ENCODE measurements at places on chromosomes 3 and 15. TPM values are rescaled to one million over a fixed set of nuclear protein-coding genes. Genes with fewer than 3 reads are reported as not detected.

GPR15 gene
- 6.5 TPM for total RNA-seq

GOLGA8H gene
- 0.19 TPM for total RNA-seq

DNA sequence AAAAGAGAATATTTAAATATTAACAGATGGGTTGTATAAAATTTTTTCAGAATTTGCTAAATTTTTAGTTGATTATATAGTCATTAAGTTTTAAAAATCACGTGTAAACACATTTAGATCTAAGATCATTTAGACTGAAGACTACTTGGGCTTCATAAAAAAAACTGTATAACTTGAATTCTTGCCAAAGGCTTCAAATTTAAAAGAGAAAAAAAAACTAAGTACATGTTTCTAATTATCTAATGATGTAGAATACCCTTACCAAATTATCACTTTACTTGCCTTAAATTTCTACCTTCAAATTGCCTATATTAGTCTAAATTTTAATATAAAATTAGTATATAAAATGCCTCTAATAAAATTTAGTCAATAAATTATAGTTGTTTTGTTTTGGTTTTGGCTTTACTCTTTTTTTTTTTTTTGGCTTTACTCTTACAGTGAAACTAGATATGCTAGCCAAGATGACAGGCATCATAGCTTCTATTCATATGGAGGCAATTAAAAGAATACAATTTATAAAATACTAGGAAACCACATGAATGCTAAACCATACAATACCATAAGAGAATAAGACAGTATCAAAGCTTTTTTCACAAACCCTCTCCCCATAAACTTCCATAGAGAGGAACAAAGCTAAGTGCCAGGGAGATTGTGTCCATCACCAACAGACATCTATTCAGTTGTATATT is 183.1 kb upstream of the KCNMB2 start:
- H3K36me3 ChIP-seq = no peaks in the 10 kb centered on the region
- no peak for DNase-seq
- H3K4me3 ChIP-seq = no peak overlapping the region
- H3K27ac ChIP-seq = no peak overlapping the region
- no peaks in the 10 kb centered on the region for H3K4me1 ChIP-seq
- H3K27me3 ChIP-seq = no peaks in the 10 kb centered on the region

DNA sequence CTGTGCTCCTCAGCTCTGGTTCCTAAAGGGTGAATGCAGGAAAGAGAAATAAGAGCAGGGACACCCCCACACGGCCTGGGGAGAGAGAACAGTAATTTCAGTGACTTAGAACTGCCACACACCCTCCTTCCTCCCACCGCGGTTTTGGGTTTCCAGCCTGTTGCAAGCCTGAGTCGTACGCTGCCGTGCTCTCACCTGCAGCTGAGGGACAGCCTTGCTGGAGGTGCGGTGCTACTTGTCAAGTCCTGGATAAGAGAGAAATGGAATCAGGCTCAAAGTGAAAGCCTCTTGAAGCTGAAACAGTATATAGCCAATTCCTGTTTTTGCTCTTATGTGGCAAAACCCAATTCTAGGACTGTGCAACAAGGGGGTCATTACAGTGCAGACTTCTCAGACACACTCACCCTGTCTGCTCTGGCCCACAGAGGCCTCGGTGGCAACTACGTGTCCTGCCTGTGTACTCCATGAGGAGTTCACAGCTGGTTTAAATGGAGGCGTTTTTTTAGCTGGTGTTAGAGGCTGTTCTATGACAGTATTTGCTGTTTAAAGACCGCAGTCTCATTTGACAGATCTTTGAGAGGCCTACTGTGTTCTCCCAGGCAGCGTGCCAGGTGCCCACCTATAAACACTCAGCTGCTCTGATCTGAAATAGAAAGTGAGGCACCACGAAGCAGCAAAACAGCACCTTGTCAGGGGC is 42.9 kb downstream of the TBC1D2B start:
- DNase-seq = peak; percentile 51
- peaks cover 42% of the 10 kb centered on the region for H3K4me1 ChIP-seq
- H3K36me3 ChIP-seq = no peaks in the 10 kb centered on the region
- no peaks in the 10 kb centered on the region for H3K27me3 ChIP-seq
- H3K4me3 ChIP-seq = no peak overlapping the region

DNA sequence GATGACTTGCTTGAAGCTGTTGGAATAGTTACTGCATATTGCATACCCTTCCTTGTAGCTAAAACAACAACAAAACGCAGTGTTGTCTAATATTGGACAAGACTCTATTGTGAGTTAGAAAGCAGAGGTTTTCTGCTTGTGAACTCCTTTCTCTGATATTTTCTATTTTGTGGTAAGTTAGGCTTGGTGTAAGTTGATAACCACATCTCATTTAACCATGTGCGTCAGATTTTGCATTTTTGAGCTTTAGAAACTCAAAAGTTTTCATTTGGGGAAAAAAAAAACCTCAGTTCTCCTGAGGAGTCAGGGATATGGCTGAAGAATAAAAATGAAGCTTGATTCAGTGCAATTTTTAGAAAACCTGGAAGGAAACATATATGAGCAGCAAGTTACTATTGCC is 1.5 kb downstream of the ARIH1 start:
- peaks cover 10% of the 10 kb centered on the region for H3K36me3 ChIP-seq
- H3K27ac ChIP-seq = peak overlapping the region; percentile 100
- DNase-seq = no peak

- H3K4me1 ChIP-seq = peaks cover 45% of the 10 kb centered on the region
- no peak for DNase-seq
- no peaks in the 10 kb centered on the region for H3K27me3 ChIP-seq
- peak overlapping the region; percentile 2 for H3K27ac ChIP-seq
Observed at GRCh38 chr3:129429080-129429451, 630 bp upstream of the EFCAB12 start.

DNA sequence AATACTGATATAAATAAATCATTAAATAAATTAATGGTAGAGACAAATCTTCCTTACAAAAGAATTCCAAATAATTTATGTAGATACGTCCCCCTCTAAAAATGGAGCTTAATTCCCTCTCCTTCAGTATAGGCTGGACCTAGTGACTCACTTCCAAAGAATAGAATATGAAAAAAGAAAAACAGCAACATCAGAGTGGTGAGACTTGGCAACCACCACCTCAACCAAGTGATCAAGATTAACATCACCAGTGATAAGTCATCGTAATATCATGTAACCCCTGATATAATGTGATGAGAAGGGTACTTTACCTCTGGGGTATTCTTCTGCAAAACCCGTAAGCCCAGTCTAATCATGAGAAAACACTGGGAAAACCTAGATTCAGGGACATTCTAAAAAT is 13.4 kb downstream of the GOLGB1 start:
- H3K27me3 ChIP-seq = no peaks in the 10 kb centered on the region
- no peak overlapping the region for H3K27ac ChIP-seq
- no peak overlapping the region for H3K4me3 ChIP-seq
- peaks cover 3% of the 10 kb centered on the region for H3K4me1 ChIP-seq
- H3K36me3 ChIP-seq = peaks cover 2% of the 10 kb centered on the region
- no peak for DNase-seq

- no peaks in the 10 kb centered on the region for H3K36me3 ChIP-seq
- DNase-seq = no peak
- H3K27ac ChIP-seq = no peak overlapping the region
- H3K4me3 ChIP-seq = no peak overlapping the region
Observed at GRCh38 chr3:177330779-177331178, 133.5 kb upstream of the TBL1XR1 start.

DNA sequence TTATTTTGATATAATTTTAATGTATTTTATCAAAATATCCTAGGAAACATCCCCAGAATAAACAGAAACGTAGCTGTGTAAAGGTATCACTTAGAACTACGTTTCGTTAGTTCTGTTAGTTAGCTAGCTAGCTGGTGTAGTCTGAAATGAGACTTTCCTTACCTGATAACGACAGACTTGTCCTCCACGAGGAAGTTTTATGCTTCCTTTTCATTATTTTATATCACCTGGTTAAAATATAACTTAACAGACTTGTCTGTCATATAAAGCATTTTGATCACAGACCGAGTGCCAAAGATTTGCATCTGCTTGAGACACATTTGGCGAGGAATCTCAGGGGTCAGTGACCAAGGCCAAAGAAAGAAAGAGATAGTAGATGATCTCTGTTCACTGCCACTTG is 829.5 kb downstream of the VGLL3 start:
- no peaks in the 10 kb centered on the region for H3K36me3 ChIP-seq
- H3K27me3 ChIP-seq = no peaks in the 10 kb centered on the region
- no peak for DNase-seq
- no peak overlapping the region for H3K4me3 ChIP-seq
- no peaks in the 10 kb centered on the region for H3K4me1 ChIP-seq
- H3K27ac ChIP-seq = no peak overlapping the region

- H3K27ac ChIP-seq = no peak overlapping the region
- DNase-seq = no peak
- H3K36me3 ChIP-seq = no peaks in the 10 kb centered on the region
- no peaks in the 10 kb centered on the region for H3K4me1 ChIP-seq
- no peak overlapping the region for H3K4me3 ChIP-seq
Observed at GRCh38 chr15:96247621-96248305, 82.7 kb upstream of the NR2F2 start.

DNA sequence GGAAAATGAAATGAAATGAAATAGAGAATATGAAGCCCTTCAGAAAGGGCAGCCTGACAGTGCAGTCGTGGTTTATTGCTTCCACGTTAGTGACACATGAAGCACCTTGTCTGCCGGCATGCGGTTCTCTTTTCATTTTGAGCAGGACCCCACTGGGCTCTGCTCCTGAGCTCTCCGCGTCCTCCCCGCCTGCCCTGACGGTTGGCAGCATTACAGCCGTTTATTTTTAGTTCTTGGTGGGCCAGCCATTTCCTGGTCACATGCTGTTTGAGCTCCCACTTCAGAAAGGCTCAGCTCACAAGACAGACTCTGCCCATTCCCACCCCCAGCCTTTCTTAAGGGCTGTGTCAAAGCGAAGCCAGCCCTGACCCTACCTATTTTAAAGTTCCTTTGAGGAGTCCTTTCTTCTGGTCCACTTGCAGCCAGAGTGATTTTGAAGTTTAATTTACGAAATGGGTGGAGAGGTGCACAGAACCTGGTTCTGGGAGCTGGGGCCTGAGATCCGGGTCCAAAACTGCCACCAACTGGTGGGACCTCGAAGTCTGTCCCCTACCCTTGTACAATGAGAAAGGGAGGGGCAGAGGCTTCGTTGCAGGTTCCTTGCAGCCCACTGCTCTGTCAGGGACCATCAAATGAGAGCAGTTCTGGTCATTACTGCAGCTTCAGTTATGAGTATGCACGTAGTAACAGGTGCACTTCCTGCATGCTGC is 60.1 kb downstream of the MGLL start:
- H3K27me3 ChIP-seq = no peaks in the 10 kb centered on the region
- H3K27ac ChIP-seq = peak overlapping the region; percentile 33
- H3K4me3 ChIP-seq = no peak overlapping the region
- H3K4me1 ChIP-seq = peaks cover 17% of the 10 kb centered on the region
- H3K36me3 ChIP-seq = no peaks in the 10 kb centered on the region

DNA sequence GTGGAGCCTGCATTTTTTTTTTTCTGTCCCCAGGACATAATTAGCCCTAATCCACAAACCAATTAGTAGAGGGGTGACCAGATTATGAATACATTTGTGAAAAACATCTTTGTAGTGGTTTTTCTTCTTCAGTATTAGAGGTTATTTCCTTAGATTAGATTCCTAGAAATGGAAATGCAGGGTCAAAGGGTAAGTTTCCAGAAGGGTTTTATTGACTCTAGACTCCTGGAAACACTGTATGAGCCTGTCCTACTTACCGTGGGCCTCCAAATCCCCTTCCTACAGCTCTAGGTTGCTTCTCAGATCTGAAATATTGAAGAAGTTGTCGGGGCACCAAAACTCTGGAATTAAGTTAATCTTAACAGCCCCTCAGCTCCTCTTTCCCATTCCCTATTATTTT is 22.4 kb downstream of the SQOR start:
- H3K4me3 ChIP-seq = no peak overlapping the region
- H3K27me3 ChIP-seq = no peaks in the 10 kb centered on the region
- H3K27ac ChIP-seq = no peak overlapping the region
- no peaks in the 10 kb centered on the region for H3K36me3 ChIP-seq

DNA sequence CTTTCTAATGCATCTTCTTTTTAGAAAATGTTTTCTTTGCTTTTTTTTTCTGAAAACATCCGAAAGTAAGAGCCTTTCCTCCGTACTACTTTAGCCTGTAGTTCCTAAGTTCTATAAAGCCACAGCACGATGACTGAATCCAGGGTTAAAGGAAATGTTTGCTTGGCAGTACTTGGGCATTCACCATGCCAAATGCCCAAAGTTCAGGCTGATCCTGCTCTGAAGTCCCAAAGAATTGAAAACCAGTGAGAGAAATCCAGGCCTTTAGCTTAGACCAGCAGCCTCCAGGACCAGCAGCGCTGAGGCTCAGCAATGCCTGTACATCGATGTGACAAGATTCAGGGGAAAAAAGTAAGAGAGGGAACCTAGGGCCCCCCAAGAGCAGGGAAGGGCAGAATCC is 35.1 kb downstream of the CCK start:
- no peak overlapping the region for H3K4me3 ChIP-seq
- no peak overlapping the region for H3K27ac ChIP-seq

DNA sequence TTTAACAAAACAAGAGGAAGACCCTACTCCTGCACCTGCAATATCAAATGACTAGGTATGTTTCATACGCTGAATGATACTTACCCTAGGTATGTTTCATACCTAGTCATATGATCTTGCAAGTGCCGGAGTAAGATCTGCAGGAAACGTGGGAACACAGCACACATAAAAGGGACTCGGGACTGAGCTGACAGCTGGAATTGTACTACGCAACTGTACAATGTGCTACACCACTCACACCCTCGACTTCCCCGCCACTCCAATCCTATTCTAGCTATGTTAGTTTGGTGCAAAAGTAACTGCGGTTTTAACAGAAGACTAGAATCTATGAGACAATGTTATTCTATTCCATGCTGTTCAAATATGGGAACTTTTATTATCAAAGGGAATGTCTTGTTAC is 22.0 kb downstream of the CRBN start:
- no peak overlapping the region for H3K27ac ChIP-seq
- peaks cover 16% of the 10 kb centered on the region for H3K36me3 ChIP-seq
- no peak for DNase-seq
- H3K27me3 ChIP-seq = no peaks in the 10 kb centered on the region

DNA sequence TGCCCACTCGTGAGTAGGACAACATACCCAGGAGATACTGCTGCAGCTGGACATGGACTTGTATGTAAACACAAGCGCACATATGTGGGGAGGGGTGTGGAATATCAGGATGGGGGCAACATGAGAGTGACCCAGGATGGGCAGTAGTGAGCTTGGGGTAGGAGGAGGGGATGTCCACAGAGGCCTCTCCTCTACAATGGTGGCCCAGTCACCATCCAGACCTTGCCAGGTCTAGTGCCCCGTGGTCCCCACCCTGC is 266 bp upstream of the ZBTB47 start:
- no peak overlapping the region for H3K27ac ChIP-seq
- DNase-seq = no peak
- H3K4me1 ChIP-seq = peaks cover 30% of the 10 kb centered on the region
- peaks cover 21% of the 10 kb centered on the region for H3K27me3 ChIP-seq

- no peaks in the 10 kb centered on the region for H3K36me3 ChIP-seq
- no peak overlapping the region for H3K27ac ChIP-seq
- H3K4me1 ChIP-seq = peaks cover 8% of the 10 kb centered on the region
Observed at GRCh38 chr3:126287171-126287535, 70.1 kb downstream of the KLF15 start.

GRCh38 chr3:114673481-114673880 is 379.7 kb downstream of the TIGIT start:
- H3K27ac ChIP-seq = no peak overlapping the region
- no peak for DNase-seq
- H3K4me1 ChIP-seq = no peaks in the 10 kb centered on the region
- H3K36me3 ChIP-seq = no peaks in the 10 kb centered on the region

GRCh38 chr3:193560870-193561269 is 6.2 kb upstream of the ATP13A4 start:
- no peaks in the 10 kb centered on the region for H3K27me3 ChIP-seq
- DNase-seq = no peak
- no peak overlapping the region for H3K27ac ChIP-seq
- H3K4me1 ChIP-seq = no peaks in the 10 kb centered on the region
- no peaks in the 10 kb centered on the region for H3K36me3 ChIP-seq
- H3K4me3 ChIP-seq = no peak overlapping the region
